ENCODE measurements at places on chromosomes 11 and 22.

GRCh38 chr11:132311703-132312102 is 941.3 kb downstream of the NTM start:
- no peak for DNase-seq

- no peak for DNase-seq
Measured at GRCh38 chr11:10688401-10688800, 5.2 kb downstream of the IRAG1 start.

DNA sequence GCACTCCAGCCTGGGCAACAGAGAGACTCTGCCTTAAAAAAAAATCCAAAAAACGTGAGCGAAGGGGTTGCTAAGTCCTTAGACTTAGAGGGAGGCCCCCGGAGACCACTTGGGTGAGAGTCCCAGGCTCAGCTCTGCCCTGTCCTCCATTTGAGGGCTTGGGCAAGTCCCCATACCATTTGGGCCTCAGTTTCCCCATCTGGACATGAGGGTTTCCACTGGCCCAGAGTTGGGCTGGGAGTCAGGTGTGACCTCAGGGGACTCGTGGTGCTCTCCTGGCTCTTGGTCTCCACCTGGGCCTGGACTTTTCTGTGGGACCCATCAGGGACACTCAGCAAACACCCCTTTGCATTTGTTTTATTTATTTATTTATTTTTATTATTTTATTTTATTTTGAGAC is 35.2 kb upstream of the CSNK1E start:
- DNase-seq, result no peak

DNA sequence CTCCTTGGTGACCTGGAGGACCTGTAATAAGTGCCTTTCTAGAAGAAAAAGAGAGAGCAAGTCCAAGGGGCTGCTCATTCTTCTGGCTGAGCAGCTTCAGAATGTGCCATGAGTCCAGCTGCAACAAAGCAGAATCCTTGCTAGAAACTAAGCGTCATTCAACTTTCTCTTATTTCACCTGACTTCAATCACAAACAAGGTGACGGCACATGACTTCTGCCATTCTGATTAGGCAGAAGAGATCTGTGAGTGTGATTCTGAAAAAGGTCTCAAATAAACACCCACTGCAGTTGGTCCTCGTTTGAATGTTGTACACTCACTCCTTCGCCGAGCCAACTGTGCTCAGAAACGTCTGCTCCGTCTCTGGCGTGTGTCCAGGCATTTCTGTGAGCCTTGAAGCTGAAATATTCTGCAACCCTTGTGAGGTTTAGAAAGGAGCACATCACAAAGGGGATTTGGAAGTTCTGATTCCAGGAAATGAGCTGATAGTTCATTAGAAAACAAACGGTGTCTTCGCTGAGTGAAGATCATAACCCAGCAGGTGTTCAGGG is 623.8 kb upstream of the KIRREL3 start:
- no peak for DNase-seq

DNA sequence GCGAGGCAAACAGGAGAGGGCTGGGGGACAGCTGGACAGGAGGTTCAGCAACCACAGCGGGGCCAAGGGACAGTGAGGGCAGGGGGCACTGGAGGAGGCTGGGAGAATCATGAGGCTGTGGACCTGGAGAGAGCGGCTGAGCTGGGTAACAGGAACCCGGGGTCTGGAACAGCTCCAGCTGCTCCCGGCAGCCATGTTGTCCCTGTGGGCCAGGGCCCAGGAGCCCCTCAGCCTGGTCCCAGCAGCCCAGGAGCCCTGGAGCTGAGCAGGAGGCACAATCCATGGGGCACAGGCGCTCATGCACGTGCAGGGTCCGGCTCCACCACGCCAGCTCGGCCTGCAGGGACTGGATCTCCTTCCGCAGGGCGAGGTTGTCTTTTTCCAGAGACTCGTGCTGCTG is 7.4 kb downstream of the BATF2 start:
- no peak for DNase-seq

- peak; percentile 44 for DNase-seq
Measured at GRCh38 chr11:86818462-86819192, 18.3 kb downstream of the PRSS23 start.

- DNase-seq, result no peak
Measured at GRCh38 chr11:46330563-46331281, 16.5 kb upstream of the DGKZ start.

- DNase-seq, result no peak
Measured at GRCh38 chr22:23147617-23148387, 2.5 kb downstream of the RAB36 start.

- no peak for DNase-seq
Measured at GRCh38 chr11:73281201-73281741, 9.1 kb downstream of the P2RY6 start.
